ENCODE measurements at places on chromosomes 6 and 20.

DNA sequence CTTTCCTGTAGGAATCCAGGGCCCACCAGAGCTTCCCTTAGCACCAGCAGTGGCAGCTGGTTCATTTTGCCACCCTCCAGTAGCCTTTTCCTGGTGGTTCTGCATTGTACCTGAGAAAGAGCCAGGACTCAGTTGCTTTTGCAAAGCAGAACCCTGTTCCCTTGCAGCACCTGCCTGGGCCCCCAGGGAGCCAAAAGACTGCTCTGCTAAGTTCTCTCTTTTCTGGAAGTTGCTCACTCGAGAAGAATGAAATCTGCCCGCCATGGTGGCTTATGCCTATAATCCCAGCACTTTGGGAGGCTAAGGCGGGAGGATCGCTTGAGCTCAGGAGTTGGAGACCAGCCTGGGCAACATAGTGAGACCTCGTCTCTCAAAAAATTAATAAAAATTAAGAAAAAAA, 24.0 kb downstream of the GHRH start:
- no peak overlapping the region for H3K4me3 ChIP-seq
- H3K27me3 ChIP-seq, result no peaks in the 10 kb centered on the region
- no peaks in the 10 kb centered on the region for H3K4me1 ChIP-seq
- no peak overlapping the region for H3K27ac ChIP-seq
- ATAC-seq, result no peak
- H3K36me3 ChIP-seq, result peaks cover 97% of the 10 kb centered on the region

- H3K4me3 ChIP-seq, result no peak overlapping the region
- no peak overlapping the region for H3K27ac ChIP-seq
- no peak for ATAC-seq
- peaks cover 12% of the 10 kb centered on the region for H3K27me3 ChIP-seq
- H3K4me1 ChIP-seq, result peaks cover 4% of the 10 kb centered on the region
These were observed 44.2 kb upstream of the MDGA1 start for GRCh38 chr6:37741757-37742400.

GRCh38 chr20:62055106-62055861, 10.4 kb downstream of the TAF4 start:
- no peak overlapping the region for H3K4me3 ChIP-seq
- no peaks in the 10 kb centered on the region for H3K36me3 ChIP-seq
- no peak overlapping the region for H3K27ac ChIP-seq
- H3K4me1 ChIP-seq, result peaks cover 26% of the 10 kb centered on the region
- H3K27me3 ChIP-seq, result no peaks in the 10 kb centered on the region

DNA sequence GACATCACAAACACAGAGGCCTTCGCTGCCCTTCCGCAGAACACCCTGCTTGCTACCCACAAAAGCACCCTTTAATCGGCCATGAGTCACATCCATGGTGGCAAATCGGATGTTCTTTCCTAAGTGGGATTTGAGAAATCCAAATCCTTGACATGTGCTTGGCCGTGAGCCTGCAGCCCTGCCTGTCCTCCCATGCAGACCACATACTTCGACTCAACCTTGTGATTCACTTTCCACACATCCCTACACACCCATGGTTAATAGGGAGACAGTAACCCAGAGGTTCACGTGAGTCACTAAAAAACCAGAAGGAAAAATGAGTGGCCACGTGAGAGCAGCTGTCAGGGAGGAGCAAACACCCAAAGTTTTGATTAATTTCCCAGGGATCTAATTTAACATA, 19.4 kb downstream of the RAMACL start:
- ATAC-seq, result no peak
- no peak overlapping the region for H3K27ac ChIP-seq
- no peaks in the 10 kb centered on the region for H3K4me1 ChIP-seq
- no peak overlapping the region for H3K4me3 ChIP-seq
- no peaks in the 10 kb centered on the region for H3K36me3 ChIP-seq
